Fibroblast of pulmonary artery (primary cell): ENCODE measurements at places on chromosomes 12 and 14.

GRCh38 chr12:128903236-128903635 lies 50.0 kb downstream of the GLT1D1 start:
- DNase-seq, result no peak

DNA sequence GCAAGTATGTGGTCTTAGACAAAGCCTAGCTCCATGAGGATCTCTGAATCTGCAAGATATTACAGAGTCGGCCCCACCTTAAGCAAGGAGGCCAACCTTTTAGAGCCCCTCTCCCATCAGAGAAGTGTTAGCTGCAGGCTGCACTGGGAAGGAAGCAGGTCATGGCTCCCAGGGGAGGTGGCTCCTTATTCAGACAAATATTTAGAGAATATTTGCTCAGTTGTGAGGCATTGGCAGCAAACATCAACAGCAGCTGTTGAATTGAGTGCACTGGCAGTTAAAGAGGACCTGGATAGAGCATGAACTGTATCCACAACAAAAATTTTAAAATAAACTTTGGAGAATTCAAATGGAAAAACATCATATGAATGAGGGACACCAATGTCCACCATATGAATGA lies 44.7 kb downstream of the FSCB start:
- DNase-seq, result no peak

GRCh38 chr12:29610473-29611170 lies 113.1 kb upstream of the OVCH1 start:
- DNase-seq, result peak; percentile 52

- DNase-seq, result no peak
Observed at GRCh38 chr12:105222284-105222655, 13.7 kb downstream of the APPL2 start.

DNA sequence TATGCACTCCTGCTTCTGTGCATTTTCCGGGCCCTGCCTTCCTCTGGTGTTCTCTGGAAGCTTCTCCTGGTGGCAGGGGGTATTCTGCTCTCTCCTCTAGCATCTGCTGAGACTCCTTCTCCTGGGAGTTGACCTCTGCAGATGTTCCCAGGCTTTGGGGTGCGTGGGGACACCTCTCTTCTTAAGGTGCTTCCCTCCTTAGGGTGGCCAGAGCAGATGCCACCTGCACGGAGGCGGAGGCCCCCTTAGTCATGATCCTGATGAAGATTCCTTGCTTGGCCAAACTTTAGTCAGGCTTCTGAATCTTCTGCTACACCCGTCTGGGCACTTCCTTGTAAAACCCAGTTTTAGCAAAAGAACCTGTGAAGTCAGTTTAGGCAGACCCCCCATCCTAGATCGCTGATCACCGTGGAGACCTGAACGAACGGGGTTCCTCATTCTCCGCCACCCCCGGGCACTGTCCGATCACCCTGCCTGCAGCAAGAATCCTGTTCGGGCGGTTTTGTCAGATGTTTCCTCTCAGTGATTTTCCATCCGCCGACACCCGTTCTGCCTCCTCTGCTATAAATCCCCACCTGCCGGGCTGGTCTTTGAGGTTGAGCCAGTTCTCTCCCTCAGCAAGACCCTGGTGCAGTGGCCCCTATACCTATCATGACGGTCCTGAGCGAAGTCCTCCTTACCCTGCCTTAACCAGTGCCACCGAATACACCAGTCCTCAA lies 111.9 kb downstream of the CALM1 start:
- DNase-seq, result no peak

DNA sequence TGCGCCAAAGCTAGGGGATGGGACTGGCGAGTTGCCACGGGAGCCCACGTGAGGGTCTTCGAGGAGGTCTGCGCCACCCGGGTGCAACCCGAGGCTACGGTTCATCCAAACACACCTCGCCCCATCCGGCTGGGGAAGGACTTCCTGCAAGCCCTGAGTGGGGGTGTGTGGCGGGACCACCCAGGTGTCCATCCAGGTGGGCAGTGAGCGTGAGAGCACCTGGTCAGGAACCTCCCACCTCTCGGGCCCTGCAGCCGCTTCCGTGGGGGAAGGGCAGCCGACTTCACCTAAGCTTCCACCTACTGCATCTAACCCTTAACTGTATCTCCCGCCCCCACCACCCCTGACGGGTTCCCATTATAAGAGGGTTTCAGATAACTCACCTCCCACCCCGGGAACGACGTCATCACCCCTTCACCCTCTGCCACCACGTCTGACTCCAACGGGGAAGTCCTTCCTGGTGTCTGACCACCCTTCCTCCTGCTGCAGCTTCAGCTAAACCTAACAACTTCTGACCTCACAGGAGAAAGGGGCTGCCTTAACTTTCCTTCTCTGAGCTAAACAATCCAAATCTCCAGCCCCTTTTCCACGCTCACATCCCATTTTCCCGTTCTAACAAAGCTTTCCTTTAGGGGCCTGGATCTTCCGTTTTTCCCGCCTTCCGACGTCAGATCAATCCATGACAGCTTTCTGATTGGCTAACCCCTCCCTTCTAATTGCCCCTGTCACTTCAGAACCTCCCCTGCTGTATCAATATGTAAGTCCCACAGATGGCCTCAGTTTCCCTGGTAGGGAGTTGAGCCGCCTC lies 27.4 kb upstream of the SMUG1 start:
- DNase-seq, result no peak

DNA sequence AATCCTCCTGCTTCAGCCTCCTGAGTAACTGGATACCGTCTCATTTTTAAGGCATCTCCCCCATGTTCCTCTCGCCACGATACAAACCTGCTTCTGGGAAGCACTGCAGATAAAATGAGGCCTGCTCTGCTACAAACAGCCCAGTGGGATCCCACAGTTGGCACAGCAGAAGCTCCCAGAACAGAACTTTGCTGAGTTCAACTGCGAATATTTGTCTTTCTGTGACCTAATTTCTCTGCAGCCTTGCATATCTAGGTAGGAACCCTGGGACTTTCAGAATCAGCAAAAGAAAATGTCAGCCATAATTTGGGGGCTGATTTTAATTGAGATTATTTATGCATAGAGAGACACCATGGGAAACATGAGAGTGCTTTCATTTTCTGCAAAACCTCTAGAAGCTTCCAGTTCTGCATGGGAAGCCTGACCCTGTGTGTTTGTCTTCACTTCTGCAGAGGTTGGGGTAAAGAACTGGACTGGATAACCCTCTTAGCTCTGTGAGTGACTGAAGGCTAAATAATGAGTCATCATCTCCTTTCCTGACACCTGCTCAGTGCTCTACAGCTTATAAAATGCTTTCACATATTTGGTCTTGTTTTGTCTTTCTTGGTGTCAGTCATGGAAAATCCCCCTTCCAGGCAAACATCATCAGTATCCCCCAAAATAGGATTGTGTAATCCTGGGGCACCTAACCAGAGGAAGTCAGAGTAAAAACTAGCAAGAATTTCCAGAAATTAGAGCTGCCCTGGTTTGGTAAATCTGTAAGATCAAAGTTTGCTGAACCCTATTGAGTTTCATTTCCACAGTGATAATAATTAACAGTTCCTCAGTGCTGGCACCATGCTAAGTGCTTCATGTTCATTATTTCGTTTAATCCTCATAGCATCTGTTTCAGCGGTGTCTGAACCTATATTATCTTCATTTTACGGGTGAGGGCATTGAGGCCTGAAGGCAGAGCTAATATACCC lies 185.8 kb downstream of the SLC15A4 start:
- no peak for DNase-seq

DNA sequence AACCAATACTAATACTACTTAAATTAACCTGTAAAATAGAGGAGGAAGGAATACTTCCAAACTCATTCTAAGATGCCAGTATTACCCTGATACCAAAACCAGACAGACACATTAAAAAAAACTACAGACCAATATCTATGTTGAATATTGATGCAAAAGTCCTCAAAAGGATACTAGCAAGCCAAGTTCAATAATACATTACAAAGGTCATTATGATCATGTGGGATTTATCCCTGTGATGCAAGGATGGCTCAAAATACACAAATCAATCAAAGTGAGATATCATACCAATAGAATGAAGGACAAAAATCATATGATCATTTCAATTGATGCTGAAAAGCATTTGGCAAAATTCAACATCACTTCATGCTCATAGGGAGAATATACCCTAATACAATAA lies 97.2 kb upstream of the ATXN7L3B start:
- DNase-seq, result no peak

DNA sequence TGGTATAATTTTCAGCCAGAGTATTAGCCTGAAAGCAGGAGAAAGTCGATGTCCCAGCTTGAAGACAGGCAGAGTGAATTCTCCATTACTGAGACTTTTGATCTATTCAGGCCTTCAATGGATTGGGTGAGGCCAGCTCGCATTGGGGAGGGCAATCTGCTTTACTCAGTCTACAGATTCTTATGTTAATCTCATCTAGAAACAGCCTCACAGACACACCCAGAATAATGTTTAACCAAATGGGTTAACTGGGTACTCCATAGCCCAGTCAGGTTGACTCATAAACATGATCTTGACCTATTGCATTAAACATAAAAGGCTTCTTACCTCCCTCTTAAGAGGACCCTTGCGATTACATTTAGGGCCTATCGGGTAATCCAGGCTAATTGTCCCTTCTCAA lies 118.0 kb downstream of the KTN1 start:
- DNase-seq, result no peak

DNA sequence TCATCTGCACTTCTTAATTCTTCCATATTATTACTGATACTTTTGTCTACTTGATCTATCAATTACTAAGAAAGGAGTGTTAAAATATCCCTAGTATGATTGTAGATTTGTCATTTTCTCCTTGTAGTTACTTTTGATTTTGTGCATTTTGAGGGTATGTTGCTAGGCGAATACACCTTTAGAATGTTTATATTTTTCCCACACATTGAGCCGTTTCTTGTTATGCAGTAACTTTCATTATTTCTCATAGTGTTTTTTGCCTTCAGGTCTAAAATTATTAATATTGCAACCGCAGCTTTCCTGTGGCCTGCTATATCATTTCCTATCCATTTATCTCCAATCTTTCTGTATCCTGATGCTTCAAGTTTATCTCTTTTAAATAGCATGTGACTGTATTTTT lies 44.6 kb upstream of the C12orf42 start:
- DNase-seq, result no peak

DNA sequence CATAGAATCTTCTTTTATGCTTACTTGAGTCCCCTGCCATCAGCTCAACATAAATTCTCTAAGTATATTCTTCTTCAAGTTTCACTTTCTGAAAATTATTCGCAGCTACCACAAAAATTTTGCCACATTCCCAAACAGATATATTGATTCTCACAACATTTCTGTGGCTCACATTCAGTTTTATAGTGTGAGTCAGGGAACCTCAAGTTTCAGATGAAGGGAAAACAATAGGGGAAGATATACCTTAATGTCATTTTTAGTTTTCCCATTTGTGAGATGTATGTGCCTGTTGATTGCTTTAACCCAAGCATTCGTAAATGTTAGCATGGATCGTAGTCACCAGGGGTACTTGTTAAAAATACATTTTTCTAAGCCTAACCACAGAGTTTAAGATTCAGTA lies 465.8 kb downstream of the CCER1 start:
- DNase-seq, result no peak

DNA sequence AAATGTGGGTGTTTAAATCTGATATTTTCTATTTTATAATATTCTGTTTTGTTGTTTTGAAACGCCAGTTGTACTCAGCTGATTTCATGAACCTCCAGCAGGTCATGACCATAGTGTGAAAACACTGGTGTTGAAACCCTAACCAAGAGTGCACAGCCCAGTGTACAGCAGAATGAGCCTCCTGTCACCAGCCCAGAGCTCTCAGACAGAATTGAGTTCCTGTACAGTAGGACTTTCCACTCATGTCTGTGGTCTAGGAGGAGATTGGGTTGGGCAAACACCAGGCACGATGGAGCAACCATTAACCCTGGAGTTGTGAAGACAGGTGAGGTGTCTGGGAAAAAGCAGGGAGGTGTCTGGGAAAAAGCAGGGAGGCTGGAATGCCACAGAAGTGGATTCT lies 908.8 kb downstream of the VRK1 start:
- no peak for DNase-seq

DNA sequence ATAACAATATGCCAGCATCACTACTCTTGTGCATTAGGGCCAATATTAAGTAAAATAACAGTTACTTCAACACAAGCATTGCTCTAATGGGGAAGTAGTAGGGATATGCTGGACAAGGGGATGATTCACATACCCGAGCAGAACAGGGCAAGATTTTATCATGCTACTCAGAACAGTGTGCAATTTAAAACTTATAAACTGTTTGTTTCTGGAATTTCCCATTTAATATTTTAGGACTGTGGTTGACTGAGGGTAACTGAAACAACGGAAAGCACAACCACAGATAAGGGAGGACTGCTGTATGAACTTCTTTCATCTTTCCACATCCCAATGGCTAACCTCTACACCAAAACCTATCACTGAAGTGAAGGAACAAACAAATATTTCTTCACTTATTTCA lies 36.8 kb downstream of the SARNP start:
- peak; percentile 45 for DNase-seq

DNA sequence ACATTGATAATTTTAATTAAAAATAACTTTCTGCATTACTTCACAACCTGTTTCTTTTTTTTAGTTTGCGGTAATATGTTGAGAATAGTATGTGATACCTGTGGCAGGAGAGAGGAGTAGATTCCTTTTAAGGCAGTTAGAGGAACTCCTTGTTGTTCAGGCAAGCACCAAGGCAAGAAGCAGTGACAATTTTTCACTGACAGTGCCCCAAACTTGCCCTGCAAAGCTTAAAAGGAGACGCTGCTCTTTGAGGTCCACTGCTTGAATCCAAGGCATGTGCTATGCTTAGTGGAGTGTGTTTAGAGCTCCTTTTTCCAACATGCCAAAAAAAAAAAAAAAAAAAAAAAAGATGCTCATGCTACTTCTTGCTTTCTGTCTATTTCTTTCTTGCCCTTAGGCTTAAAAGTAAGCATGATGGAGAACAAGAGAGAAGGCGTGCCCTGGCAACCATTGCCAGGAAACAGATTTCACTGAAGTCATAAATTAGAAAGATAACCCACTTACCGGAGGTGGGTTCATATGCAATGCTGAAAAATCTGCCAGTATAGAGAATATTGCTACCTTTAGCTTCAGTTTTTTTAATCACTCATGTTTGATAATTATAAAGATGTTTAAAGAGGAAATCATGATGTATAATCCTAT lies 58.3 kb upstream of the DYRK2 start:
- DNase-seq, result no peak

- no peak for DNase-seq
Observed at GRCh38 chr12:45269412-45269751, 53.5 kb downstream of the ANO6 start.

DNA sequence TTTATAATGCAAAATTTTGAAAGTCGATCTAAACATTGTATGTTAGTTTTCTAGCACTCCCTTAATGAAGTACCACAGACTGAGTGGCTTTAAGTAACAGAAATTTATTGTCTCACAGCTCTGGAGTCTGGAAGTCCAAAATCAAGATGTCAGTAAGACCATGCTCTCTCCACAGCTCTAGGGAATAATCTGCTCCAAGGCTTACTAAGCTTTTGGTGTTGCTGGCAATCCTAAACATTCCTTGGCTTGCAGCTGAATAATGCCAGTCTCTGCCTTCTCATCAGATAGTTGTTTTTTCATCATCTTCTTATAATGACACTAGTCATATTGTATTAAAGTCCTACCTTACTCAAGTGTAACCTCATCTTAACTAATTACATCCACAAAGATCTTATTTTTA lies 102.2 kb downstream of the RASSF9 start:
- peak; percentile 38 for DNase-seq
